ENCODE measurements at places on chromosomes 7 and 10.
A peak's percentile ranks its signal among the peaks of the same experiment; 100 is the strongest.

DNA sequence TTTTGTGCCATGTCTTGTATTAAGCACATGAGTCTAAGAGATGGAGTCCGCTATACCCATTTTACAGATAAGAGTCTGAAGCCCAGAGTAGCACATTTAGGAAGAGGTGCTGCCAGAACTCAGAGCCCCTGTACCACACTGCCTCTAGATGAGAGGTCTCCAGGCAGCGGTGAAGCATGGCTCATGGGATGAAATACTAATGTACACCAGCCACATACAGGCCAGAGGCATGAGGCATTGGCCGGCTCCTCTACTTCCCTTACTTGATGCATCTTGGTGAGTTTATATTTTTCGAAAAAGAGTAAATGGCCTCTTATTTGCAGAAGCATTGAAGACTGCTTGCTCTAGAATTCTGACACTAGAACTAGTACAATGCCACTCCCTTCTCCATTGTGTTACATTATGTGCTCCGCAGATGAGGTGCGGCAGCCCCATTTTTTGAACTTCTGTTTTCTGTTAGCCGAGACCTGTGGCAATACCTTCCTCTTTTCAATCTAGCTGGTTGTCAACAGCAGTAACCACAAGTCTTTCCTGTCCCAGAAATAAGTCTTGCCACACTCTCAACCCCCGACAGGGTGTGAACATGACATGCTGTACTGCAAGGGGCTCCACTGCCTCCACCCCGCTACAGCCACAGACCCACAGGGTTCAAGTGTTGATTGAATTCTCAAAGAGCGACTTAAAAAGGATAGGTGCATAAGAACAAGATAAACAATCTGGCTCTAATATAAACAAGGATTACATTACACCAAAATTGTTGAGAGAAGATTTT is 145.3 kb downstream of the CELF2 start:
- peak; percentile 65 for DNase-seq

GRCh38 chr7:138665249-138665648 is 35.9 kb downstream of the SVOPL start:
- DNase-seq, result no peak

DNA sequence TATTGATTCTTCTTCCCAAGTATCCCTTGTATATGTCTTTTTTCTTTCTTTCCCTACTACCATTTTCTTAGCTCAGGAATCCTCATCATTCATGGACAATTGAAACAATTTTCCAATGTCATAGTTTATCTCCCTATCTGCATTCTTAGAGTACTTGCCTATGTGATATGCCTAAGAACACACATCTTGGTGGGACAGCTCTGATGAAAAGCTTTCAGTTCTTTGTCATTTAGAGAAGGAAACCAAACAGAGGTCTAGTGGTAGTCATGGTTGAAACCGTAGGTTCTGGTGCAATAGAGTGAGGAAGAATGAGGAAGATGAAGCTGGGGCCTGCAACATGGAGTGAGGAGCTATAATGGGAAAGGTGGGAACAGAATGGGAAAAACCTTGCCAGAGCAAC is 28.2 kb downstream of the TDRD1 start:
- DNase-seq, result no peak

DNA sequence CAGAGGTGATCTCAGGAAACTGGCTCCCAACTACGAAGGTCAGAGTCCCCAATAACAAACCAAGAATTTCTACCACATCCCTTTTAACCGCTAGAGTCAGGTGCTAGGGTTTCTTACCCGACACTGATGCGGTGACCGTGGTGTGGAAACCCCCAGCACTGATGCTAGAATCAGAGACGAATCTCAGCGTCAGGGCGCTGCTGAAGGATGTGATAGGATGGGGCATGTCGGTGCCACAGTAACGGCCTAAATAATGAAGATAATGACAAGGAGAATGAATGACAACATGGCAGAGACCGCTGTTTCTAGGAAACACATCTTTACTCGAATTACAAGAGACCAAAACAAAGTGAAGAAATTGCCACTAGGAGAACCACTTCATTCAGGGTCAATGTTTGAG is 131.1 kb upstream of the RSU1 start:
- no peak for DNase-seq

GRCh38 chr7:36272211-36272566 is 117.5 kb upstream of the ANLN start:
- DNase-seq, result no peak

GRCh38 chr7:114718861-114719260 is 203.0 kb upstream of the MDFIC start:
- DNase-seq, result no peak

Data from femur (tissue), 1 donor.